ENCODE measurements at places on chromosomes 11 and 22. TPM values are rescaled to one million over a fixed set of nuclear protein-coding genes. Genes with fewer than 3 reads are reported as not detected.
A peak's percentile ranks its signal among the peaks of the same experiment; 100 is the strongest.

Gene NFRKB
- 42.6 TPM for total RNA-seq

Gene TENM4
- total RNA-seq = not detected

Gene ZBTB16
- total RNA-seq = 2.9 TPM

Gene KRTAP5-7
- 0.21 TPM for total RNA-seq

Gene MAPK8IP2
- total RNA-seq = 0.09 TPM

Gene GGTLC3
- total RNA-seq = not detected

DNA sequence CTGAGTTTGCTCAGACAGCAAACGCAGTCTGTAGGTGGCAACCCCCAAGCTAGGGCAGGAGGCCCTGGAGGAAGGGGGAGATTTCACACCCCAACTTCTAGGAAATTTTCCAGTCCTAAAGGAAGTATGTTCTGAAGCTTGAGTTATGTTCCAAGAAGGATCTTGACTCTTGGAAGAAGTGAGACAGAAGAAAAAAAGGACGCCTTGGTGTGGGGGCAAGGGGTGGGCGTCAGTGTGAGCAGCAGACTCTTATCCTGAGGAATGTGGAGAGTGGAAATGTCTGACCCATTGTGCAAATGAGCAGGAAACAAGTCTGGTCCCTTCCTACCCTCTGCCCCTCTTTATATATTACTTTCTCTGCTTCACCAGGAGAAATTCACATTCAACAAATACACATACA lies 368.5 kb upstream of the NARS2 start:
- DNase-seq = no peak

- DNase-seq = no peak
Measured at GRCh38 chr11:86991341-86991740, 36.1 kb upstream of the FZD4 start.

GRCh38 chr11:73384872-73385689 lies 8.9 kb downstream of the RELT start:
- no peak for DNase-seq

- DNase-seq = no peak
Measured at GRCh38 chr11:95138448-95138847, 48.8 kb downstream of the ENDOD1 start.

DNA sequence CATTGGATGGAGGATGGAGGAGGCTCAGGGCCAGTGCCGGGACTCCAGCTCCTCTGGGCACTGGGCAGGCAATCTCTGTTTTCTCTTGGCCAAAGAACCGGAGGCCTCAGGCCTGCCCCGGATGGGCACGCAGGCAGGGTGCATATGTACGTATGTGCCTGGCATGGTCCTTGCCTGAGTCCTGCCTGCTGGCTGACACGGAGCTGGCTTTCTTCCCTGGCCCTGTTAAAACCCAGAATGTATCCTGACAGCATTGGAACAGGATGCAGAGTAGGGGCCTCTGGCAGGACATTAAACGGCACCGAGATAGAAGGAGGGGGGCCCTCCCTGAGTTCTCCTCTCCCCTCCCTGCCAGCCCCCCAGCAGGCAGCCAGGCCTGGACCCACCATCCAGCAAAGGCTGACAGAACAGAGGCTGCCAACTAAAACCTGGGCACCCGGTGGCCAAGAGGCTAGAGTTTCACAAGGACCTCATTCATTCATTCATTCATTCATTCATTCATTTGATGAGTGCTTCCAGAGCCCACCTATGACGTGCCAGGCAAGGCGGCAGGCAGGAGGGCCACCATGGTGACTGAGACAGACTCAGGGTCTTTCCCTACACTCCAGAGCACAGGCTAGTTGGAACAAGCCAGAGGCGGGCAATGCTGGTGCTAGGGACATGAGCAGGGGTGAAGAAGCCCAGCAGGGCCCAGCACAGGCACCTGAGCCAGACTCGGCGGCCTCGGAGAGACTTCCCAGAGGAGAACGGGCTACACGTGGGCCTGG lies 28.8 kb downstream of the FLRT1 start:
- no peak for DNase-seq

DNA sequence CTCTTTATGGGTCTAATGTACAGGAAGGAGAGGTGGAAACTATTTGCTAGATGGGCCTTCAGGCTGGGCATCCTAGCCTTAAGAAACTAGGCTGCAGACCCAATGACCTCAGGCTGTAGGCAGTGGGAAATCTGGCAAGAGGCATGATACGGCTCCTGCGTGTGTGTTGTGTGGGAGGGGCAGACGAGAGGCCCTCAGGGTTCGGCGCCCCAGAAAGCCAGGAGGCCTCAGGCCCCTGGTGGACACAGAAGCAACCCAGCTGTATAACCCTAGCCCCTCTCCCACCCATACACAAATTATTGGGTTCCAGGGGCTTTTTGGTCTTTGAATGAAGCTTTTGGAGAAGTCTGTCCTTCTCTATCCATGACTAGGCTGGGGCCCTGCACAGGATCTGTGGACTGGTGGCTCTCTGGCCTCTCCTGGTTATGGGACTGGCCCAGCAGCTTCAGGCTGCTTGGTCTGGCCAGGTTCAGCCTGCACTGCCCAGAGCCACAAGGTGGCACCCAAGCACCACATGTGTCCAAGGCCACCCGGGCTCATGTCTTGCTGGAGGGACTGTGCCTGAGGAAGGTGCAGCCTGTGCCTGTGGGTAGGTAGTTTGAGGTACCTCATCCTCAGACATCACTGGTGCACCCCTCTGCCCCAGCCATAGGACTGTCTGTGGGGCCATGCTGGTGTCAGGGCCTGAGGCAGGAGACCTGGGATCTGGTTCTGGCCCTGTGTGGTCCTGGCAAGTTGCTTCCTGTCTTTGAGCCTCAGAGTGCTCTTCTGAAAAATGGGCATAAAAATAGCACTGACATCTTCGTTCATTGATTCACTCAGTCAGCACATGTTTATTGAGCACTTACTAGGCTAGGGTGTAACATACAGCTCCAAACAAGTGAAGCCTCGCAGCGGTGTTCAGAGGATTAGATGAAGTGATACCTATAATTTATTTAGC lies 87.5 kb downstream of the RRM1 start:
- DNase-seq = peak; percentile 25

DNA sequence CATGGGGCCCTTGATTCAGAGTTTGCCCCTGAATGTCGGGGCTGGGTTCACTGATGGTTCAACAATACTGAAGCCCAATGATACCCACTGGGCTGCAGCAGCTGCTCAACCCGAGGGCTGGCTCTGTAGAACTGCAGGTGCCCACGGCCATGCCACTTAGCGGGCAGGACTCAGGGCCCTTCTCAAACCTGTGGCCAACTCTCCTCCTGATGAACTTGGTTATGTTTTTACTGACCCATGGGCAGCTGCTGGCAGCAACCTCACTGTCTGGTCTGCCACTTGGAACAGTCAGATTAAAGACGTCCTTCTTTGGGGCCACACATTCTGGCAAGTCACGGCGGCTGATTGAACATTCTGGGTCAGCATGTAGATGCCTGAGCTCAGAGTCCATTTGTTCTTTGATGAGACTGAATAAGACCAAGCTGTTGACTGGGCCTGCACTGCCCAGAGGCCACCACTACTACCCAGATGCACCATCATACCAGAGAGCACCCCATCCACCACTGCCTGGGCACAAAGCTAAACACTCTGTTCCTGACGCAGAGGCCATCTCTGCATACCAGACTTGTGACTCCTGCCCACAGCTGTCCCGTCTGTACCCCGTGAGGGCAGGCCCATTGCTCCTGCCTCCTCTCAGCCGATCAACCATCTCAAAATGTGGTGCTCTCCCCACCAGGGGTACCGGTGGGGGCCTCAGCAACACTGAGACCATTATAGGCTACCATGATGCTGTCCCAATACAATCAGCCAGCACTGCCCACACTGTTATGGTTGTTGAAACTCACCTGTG lies 67.8 kb downstream of the SHANK2 start:
- no peak for DNase-seq

GRCh38 chr11:8055091-8055835 lies 25.7 kb upstream of the TUB start:
- DNase-seq = peak; percentile 5

- DNase-seq = no peak
Measured at GRCh38 chr22:50612528-50613221, 12.1 kb downstream of the MAPK8IP2 start.

- no peak for DNase-seq
Measured at GRCh38 chr11:13047884-13048283, 38.8 kb downstream of the RASSF10 start.

DNA sequence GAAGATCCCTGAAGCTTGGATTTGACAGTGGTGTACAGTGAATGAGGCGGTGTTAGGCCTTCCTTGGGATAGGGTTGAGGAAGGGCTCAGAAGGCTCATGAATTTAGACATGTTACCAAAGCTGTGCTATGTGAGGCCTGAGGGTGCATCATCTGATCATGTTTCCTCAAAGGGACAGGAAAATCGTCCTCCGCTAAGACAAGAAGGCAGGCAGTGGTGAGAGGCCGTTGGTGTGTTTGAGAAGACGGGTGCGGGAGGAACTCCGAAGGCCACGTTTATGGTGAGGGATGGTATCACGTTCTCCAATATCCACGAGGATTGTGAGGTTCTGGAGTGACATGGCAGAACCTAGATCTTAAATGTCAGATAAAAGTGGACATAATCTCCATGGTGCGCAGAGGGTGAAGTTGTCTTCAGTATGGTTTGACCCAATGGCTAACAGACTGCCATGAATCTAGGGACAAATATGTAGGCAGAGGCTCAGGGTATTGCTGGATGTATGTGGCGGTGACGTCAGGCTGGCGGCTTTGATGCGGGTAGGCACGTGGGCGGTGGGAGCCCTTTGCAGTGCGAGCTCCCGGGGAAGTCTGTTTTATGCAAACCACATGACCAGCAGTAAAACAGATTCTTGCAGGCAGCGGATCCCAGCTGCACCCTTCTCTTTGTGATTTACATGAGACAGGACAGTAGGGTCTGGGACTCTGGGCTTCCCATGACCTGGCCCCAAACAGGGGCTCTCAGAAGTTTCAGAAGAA lies 242.3 kb upstream of the B3GAT1 start:
- no peak for DNase-seq

GRCh38 chr11:44631831-44632230 lies 66.4 kb downstream of the CD82 start:
- DNase-seq = no peak

GRCh38 chr22:45531441-45532234 lies 29.0 kb downstream of the FBLN1 start:
- DNase-seq = no peak

- DNase-seq = no peak
Measured at GRCh38 chr11:68973219-68973618, 7.6 kb downstream of the MRGPRD start.

DNA sequence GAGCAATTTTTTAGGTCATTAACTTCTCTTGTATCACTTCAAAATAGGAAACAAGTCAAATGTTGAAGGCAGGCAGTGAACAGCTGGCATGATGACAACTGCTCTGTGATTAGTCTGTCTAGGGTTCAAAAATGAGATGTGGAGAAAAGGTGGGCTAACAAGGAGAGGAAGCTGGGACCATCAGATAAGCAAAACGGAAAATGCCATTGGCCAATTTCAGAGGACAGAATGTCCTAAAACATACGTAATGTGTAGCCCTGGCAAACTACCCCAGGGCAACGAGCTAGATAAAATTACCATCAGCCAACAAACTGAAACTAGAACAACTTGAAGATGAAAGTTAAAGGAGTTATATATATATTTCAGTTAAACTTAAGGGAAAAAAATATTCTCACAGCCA lies 93.2 kb downstream of the RELT start:
- no peak for DNase-seq

GRCh38 chr22:43600265-43600664 lies 188.5 kb downstream of the MPPED1 start:
- DNase-seq = no peak

- no peak for DNase-seq
Measured at GRCh38 chr11:81970886-81971285, 762.8 kb downstream of the FAM181B start.

GRCh38 chr22:36329254-36330078 lies 58.3 kb downstream of the MYH9 start:
- DNase-seq = peak; percentile 64

DNA sequence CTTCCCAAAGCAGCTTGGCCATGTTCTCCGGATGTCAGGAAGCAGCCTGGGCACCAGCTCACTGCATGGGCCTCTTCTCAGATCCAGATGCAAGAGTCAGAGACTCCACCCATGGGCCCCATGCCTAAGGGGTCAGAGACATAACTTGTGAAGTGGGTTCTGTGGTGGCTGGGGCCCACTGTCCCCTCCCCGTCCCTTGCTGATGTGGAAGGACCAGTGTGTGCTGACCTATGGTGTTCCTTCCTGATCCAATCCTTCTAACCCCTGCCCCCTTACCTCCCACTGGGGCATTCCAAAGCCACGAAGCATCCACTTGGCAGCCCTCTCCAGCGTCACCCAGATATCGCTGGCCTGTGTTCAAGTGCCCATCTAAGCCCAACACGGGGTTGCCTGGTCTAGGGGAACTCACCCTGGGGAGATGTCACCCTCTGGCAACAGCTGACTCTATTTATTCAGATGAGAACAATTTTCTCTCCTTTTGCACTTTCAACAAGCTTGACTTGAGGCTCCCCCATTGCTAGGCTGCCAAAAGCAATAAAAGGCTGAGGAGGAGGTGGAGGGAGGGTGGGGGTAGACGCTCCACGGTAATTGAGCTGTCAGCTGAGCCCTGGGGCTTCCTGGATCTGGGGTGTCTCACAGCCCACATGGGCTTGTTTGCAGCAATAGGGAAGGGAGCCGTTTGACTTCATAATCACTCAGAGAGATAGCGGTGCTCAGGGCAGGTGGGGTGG lies 158.5 kb downstream of the ADAMTS15 start:
- DNase-seq = no peak

- DNase-seq = no peak
Measured at GRCh38 chr11:47607380-47607779, 13.2 kb upstream of the C1QTNF4 start.

GRCh38 chr11:76069001-76069400 lies 137.3 kb downstream of the WNT11 start:
- DNase-seq = no peak

DNA sequence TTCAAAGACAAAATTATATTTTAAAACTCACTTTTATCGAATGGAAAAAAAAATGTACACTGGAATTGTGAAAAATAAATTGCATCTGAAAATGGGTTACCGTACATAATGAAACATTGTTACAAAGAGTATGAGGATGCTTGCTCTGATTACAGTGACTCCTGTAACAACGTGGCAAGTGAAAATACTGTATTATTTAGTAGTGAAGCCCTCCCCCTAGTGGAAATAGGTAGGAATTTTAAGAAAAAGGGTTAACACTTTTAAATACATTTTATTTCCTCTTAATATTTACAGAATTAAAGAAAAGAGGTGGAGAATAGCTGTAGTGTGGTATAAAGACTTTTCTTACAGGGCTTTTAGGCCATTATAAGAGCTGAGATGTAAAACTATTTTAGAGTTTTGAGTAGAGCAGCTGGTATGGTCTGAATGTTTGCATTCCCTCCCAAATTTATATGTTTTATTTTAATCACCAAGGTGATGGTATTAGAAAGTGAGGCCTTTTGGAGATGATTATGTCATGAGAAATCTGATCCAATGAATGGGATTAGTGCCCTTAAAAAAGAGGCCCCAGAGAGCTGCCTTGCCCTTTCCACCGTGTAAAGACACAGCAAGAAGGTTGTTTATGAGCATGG lies 25.2 kb downstream of the FAM76B start:
- DNase-seq = no peak
